ENCODE measurements at places on chromosomes 2 and 18. TPM values are rescaled to one million over a fixed set of nuclear protein-coding genes. Genes with fewer than 3 reads are reported as not detected.

TUBB8B gene
- polyA plus RNA-seq: 0.42 TPM

- no peak for DNase-seq
Measured at GRCh38 chr2:159817283-159817682, 19.3 kb upstream of the CD302 start.

- DNase-seq: no peak
Measured at GRCh38 chr2:181021199-181021789, 40.9 kb downstream of the UBE2E3 start.

DNA sequence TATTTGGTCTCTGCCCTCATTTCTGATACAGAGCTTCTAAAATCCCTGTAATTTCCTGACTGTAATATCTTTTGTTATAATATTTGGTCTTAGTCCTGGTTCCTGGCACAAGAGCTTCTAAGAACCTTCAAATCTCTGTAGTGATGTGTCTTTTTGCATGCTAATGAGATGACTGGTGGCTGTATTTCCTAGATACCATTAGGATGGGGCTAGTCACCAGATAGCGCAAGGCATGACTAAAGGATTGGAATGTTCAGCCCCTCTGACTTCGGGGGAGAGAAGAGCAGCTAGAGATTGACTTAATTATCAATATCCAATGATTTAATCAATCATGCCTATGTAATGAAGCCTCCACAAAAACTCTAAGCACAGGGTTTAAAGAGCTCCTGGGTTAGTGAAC is 620.8 kb upstream of the ACVR2A start:
- DNase-seq: no peak

DNA sequence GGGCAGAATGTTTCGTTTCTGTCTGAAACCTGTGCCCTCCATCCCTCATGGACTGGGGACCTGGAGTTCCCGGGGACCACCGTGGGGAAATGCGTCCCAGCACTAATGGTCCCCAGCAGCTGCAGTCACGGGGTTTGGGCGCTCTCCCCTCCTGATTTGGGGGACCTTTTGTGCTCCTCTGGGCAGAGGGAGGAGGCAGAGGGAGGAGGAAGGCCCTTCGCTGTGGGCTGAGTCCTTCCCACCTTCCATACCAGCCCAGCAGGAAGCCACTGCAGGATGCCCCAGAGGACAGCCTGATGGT is 3.2 kb downstream of the GPR35 start:
- DNase-seq: no peak
